Common myeloid progenitor, CD34-positive (primary cell): ENCODE measurements at places on chromosomes 7 and 10.
A peak's percentile ranks its signal among the peaks of the same experiment; 100 is the strongest.

GRCh38 chr10:71970331-71970730 lies 6.1 kb downstream of the CHST3 start:
- peak; percentile 3 for DNase-seq
- peaks cover 18% of the 10 kb centered on the region for H3K27me3 ChIP-seq
- no peak overlapping the region for H3K27ac ChIP-seq
- peaks cover under 1% of the 10 kb centered on the region for H3K4me1 ChIP-seq

DNA sequence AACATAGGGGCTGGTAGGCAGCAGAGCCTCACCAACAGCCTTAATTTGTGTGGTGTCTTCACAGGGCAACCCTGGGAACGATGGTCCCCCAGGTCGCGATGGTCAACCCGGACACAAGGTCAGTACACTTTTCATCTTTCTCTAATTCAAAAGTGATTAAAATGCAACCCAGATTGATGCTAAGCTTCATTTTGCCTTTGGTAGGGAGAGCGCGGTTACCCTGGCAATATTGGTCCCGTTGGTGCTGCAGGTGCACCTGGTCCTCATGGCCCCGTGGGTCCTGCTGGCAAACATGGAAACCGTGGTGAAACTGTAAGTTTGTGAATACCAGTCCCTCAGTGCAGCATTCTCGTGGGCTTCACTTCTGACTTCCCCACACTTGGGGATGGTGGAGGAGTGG lies 30.9 kb downstream of the COL1A2 start:
- H3K4me3 ChIP-seq, result no peak overlapping the region
- no peak overlapping the region for H3K27ac ChIP-seq
- no peaks in the 10 kb centered on the region for H3K27me3 ChIP-seq
- no peaks in the 10 kb centered on the region for H3K36me3 ChIP-seq
- DNase-seq, result no peak

- H3K4me1 ChIP-seq, result no peaks in the 10 kb centered on the region
- DNase-seq, result no peak
- no peaks in the 10 kb centered on the region for H3K27me3 ChIP-seq
- H3K27ac ChIP-seq, result no peak overlapping the region
These were observed 638.2 kb upstream of the IGFBP3 start for GRCh38 chr7:46559194-46559832.

DNA sequence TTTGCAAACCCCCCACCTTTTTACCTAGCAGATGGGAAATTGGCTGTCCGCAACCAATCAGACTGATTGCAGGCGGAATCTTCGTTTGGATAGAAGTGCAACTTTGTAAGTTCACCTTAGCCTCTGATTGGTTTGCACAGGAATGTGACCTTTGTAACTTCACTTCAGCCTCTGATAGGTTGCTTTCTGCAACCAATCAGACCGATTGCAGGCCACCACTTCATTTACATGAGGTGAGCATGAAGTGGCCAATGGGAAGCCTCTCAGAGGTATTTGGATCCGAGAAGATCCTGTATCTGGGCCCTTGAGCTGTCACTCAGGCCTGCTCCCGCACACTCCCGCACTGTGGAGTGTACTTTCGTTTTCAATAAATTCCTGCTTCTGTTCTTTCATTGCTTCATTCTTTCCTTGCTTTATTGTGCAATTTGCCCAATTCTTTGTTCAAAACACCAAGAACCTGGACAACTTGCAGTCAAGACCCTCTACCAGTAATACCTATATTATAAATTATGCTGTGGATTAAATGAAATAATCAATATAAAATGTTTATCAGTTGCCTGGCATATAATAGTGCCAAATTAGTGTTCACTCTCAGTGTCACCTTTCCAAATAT lies 491.4 kb downstream of the PLXNA4 start:
- H3K36me3 ChIP-seq, result no peaks in the 10 kb centered on the region
- H3K4me3 ChIP-seq, result no peak overlapping the region
- H3K27ac ChIP-seq, result no peak overlapping the region

GRCh38 chr7:400901-401485 lies 111.0 kb downstream of the FOXL3 start:
- H3K27ac ChIP-seq, result no peak overlapping the region
- no peaks in the 10 kb centered on the region for H3K36me3 ChIP-seq
- H3K4me1 ChIP-seq, result no peaks in the 10 kb centered on the region
- no peak overlapping the region for H3K4me3 ChIP-seq

DNA sequence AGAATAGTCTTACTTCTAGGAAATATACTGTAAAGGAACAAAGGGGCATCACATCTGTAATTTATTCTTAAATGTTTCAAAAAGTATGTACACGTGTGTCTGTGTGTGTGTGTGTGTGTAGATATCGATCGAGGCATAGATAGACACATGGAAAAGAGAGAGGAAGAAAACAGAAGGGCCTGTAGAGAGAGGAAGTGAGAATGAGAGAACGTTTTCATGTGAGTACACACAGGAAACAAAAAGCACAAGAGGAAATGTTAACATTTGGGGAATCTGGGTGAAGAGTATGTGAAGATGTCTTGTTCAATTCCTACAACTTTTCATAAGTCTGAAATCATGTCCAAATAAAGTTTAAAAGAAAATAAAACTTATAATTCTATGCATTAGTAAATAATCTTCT lies 286.5 kb upstream of the SORCS1 start:
- H3K27ac ChIP-seq, result no peak overlapping the region
- DNase-seq, result no peak
- no peaks in the 10 kb centered on the region for H3K4me1 ChIP-seq
- no peaks in the 10 kb centered on the region for H3K36me3 ChIP-seq
